ENCODE measurements at places on chromosomes 12 and 14.

GRCh38 chr12:12724421-12725085, 7.4 kb downstream of the CDKN1B start:
- DNase-seq = no peak

DNA sequence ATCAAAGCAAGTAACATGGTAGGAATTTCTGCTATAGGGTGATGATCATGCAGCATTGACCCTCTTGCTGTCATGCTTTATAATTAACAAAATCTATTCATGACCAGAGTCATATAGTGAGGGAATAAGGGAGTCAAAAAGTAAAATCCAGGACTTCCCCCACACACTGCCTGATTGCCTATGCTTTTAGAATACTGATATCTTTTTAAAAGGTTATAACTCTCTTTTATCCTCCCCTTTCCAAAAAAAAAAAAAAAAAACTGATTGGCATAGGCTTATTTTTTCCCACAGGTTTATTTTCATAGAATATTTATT, 51.4 kb downstream of the ZFP36L1 start:
- no peak for DNase-seq

- DNase-seq = no peak
Measured at GRCh38 chr14:24271834-24272263, 452 bp upstream of the RABGGTA start.

- DNase-seq = no peak
Measured at GRCh38 chr14:99964979-99965378, 100.2 kb upstream of the EVL start.

DNA sequence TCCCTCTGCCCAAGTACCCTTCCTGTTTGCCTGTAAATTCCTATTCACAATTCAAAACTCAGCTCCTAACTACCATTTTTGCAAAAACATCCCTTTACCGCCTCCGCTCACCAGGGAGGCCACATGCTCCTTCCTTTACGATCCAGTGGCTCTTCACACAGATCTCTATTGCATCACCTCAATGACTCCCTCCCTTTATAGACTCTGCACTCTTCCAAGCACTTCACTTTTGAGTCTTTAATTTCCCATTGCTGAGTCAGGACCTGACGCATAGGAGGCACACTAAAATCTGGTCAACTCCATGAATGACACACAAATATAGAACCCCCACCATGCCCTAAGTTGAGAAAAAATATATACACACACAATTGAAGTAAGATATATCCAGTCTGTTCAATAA, 45.9 kb downstream of the PPP1R13B start:
- peak; percentile 27 for DNase-seq

- DNase-seq = no peak
Measured at GRCh38 chr12:120801146-120801545, 75.5 kb downstream of the ACADS start.

- no peak for DNase-seq
Measured at GRCh38 chr12:63440048-63440447, 228.2 kb downstream of the DPY19L2 start.

- DNase-seq = no peak
Measured at GRCh38 chr12:131264635-131265034, 310.9 kb downstream of the ADGRD1 start.

- DNase-seq = no peak
Measured at GRCh38 chr12:114823724-114824123, 139.7 kb upstream of the TBX3 start.

GRCh38 chr12:48690990-48691389, 9.0 kb upstream of the KANSL2 start:
- DNase-seq = no peak

DNA sequence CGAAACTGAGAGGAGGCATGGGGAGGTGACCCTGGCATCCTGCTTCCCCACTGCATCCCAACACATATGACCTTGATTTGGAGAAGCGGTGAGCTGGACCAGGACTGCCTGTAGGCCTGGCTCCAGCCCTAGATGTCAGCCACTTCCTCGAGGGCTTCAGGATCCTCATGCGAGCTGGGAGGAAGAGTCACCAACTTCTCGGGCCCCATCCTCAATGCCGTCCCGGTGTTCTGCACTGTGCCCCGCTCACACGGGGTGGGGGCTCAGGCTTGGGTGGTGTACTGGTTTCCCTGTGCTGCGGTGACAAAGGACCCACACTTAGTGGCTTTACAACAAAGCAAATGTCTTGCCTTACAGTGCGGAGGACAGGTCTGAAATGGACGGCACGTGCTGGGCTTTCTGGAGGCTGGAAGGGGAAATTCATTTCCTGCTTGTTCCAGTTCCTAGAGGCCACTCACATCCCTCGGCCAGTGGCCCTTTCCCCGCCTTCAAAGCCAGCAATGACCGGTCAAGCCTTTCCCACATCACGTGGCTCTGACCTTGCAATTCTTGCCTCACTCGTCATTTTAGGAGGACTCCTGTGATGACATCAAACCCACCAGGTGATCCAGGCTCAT, 298.1 kb upstream of the RTL1 start:
- no peak for DNase-seq

- DNase-seq = no peak
Measured at GRCh38 chr12:112941528-112942335, 3.5 kb downstream of the OAS3 start.

- peak; percentile 44 for DNase-seq
Measured at GRCh38 chr12:39807043-39807442, 187.4 kb upstream of the ABCD2 start.

- no peak for DNase-seq
Measured at GRCh38 chr14:61064210-61064609, 83.2 kb downstream of the SLC38A6 start.

GRCh38 chr14:78157494-78158437, 12.4 kb upstream of the NRXN3 start:
- DNase-seq = no peak

GRCh38 chr12:93360688-93361087, 17.0 kb upstream of the NUDT4 start:
- DNase-seq = no peak

GRCh38 chr12:117334855-117335587, 26.4 kb downstream of the NOS1 start:
- DNase-seq = no peak

DNA sequence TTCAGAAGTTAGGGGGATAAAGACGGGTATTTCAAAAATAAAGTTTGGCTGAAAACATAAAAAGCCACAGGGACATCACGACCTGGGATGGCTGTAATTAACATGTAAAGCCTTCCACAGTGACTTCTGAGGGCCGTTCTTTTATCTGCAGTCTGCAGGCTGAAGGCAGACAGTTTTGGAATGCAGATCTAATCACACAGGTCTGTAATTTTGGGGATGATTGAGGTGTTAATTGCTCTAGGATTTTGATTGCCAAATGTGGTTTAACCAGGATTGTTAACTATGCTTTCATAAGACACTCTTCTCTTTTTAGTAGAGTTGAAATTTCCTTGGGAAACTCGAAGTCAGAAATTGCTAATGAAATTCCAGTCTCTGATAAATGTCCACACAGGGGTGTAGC, 355.5 kb downstream of the ATP23 start:
- DNase-seq = no peak

DNA sequence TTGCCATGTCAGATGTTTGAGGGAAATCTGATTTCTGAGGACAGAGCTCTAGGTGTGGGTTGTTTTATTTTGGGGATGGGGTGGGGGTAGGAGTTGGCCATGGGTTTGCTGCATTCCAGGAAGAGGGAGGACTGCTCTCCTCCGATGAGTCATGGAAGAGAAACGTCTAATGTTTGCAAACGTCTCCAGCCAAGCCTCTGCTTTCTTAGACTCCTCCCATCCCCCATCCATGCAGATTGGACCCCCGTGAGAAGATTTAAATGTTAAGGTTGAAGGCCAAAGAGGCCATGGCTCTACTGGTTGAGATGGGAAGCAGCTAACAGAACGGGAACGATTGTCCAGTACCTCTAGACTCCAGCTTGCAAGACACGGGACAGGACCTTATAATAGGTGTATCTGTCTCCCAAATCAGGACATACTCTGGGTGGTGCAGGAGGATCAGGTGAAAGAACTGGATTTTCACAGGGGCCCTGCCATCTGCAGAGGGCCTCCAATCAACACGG, 11.4 kb upstream of the ATP2A2 start:
- DNase-seq = no peak

Measured in HuH-7 (cell line).